NCI-H1417 treated with DMSO at 0.1 percent for 48 hours (cell line): ENCODE measurements at places on chromosomes 2 and 18.

DNA sequence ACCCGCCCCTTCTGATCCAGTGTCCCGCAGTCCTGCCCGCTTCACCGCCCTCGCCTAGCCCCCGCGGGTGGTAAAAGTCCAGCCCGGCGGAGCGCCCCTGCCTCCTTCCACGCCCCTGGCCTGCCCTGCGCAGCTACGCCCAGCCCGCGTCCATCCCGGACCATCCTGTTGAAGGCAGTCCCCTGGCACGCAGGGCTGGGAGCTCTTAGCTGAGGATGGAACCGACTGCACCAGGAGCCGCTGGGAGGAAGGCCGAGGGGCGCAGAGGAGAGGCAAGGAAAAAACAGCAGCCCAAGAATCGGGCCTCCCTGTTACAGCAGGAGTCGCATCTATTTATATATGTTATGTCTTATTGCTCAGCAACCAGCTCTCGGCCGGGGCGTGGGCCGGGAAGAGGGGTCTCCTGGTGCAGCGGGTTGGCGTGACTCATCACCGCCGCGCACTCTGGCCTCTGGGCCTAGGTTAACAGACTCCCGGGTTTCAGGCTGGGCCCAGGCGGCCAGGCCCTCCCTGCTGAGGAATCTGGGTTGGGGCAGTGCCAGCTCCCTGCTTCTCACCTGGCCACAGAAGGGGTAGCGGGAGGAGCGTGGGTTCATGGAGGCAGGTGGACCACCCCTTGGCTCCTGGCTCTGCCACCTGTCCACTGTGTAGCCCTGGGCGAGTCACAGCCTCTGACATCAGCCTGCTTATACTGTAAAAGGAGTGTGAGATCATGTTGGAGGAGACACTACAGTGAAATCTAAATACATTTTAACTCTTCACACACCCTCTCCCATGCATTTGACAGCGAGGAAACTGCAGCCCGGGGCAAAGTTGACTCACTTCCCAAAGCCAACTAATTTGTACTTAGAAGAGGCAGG lies 13.4 kb upstream of the MAP3K2 start:
- DNase-seq, result no peak

- no peak for DNase-seq
Measured at GRCh38 chr2:171491292-171491691, 31.0 kb upstream of the CYBRD1 start.

- no peak for DNase-seq
Measured at GRCh38 chr2:19062370-19062769, 296.1 kb downstream of the OSR1 start.

GRCh38 chr2:64157792-64158191 lies 13.6 kb upstream of the PELI1 start:
- DNase-seq, result no peak

GRCh38 chr2:164717000-164717803 lies 95.9 kb upstream of the GRB14 start:
- no peak for DNase-seq

- DNase-seq, result no peak
Measured at GRCh38 chr18:69491576-69491975, 90.9 kb downstream of the DOK6 start.

GRCh38 chr2:6914828-6915227 lies 2.4 kb upstream of the RNF144A start:
- no peak for DNase-seq

DNA sequence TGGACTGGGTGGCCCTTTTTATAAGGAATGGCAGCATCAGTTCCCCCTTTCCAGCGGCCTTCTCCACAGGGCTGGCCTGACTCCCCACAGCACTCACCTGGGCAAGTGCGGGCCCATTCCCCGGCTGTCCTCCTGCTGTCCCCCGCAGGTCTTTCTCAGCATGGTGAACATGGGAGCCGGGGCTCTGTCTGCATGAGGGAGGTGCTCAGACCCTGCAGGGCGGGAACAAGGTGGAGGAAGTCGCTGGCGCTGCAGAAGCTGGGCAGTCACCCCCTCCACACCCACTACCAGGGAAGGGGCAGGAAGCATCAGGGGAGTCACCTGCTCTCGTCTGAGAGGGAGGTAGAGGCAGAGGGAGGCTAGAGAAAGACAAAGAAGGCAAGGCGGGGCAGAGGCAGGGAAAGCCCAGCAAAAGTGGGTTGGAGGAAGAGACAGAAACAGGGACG lies 12.2 kb downstream of the HES6 start:
- no peak for DNase-seq

DNA sequence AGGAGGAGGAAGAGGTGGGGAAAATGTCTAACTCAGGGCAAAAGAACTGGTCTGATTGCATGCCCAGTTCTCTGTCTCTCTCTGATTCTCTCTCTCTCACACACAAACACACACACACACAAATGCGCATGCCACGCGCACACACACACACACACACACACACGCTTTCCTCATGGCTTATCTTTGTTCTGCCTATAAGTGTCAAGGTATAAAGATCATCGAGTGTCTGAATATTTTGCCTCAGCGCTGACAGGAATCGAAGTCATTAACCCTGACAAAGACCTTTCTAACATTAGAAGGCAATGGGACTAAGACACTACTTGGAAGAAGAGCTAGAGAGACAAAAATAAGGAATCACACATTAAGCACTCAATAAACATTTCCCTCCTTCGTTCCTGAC lies 497.1 kb upstream of the KLHL29 start:
- DNase-seq, result no peak

DNA sequence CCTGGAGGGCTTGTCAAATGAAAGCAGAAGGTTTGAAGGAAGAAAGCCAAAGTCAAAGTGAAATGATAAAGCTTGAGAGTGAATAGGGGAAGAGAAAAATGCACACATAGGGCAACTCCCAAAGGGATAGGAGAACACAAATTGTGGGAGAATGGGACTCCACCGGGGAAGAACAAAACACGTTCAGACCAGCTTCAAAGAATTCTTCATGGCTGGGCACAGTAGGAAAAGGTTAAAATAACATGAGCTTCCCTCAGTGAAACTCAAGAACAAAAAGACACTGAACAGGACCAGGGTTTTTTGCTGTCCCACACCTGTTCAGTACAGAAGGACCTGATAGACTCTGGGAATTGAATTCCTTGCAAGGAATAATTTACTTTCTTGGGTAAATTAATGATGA lies 123.1 kb upstream of the NCKAP5 start:
- no peak for DNase-seq

DNA sequence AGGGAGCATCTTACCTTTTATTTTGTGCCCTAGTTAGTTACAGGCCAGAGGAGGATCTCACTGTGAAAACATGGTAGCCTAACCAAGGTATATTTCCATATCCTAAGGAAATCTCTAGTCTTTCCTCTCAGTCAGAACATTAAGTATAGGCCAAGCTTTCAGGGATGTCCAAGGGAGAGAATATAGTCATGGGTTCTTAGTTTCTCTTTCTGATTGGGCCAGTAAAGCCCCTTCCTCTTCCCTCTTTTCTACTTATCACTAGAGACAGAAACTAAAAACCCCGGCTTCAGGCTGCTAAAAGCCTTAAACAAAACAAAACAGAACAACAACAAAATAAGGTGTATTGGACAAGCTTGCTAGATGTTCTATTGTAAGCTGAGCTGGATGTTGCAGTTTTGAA lies 44.3 kb upstream of the TNFRSF11A start:
- no peak for DNase-seq
